WTC11 (cell line): ENCODE measurements at places on chromosomes 11 and 22.

DNA sequence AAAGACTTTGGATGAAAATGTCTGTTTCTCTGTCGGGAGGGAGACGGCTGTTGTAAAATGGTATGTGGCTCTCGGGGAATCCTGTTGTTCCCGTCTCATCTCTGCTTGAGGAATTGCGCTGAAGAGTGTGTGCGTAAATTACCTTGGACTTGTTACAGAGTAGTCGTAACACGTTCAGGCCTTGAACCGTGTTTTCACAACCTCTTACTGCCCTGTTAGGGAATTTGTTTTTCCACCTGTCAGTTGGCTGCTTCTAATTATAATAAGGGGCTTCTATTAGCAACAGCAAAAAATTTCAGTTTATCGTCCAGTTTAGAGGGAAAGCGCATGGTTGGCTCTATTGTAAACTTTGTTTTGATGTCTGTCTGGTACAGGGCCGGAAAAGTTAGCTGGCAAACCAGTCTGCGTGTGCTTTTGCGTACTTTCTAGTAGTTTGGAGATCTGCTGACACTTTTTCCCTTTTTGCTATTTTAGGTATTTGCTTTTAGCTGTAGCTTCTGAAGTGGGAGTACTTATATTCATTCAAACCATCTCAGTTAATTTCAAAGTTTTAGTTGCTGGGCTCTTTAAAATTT is 1.5 kb downstream of the HIPK3 start:
- no peak for DNase-seq

DNA sequence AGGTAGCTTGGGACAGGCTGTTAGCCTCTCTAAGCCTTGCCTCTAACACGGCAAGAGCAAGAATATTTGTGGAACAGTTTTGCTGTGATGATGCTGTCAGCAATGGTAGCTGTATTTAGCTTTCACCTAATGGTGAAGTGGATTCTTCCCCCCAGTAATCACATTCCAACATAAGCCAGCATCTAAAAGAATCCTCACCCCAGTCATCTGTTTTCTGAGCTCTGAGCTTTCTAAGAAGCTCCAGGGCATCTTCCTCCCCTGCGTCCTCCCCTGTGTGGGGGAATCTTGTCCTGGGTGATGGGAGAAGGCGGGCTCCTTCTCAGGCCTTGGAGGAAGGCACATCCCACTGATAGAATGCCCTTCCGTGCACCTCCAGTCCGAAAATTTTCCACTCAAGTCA is 367.6 kb downstream of the BRD1 start:
- DNase-seq = no peak

DNA sequence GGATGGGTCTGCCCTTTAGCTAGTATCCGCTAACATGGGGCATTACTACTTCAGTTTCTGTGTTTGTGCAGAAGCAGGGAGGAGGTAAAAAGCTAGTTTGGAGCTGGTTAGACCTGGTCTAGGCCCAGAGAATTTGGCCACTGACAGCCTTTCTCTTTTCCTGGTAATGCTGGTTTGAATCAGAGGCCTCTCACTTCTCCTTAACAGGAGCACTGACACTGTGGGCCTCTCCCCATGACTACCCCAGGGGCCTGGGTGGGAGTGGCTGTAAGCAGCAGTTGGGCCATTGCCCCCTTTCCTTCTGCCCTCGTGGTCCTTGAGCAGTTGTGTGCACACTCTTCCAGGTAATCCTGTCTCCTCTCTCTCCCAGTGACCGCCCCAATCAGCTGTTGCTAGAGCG is 8.5 kb upstream of the SLC25A18 start:
- DNase-seq = no peak

GRCh38 chr11:2687782-2688191 is 12.0 kb downstream of the KCNQ1OT1 start:
- DNase-seq = peak; percentile 31

DNA sequence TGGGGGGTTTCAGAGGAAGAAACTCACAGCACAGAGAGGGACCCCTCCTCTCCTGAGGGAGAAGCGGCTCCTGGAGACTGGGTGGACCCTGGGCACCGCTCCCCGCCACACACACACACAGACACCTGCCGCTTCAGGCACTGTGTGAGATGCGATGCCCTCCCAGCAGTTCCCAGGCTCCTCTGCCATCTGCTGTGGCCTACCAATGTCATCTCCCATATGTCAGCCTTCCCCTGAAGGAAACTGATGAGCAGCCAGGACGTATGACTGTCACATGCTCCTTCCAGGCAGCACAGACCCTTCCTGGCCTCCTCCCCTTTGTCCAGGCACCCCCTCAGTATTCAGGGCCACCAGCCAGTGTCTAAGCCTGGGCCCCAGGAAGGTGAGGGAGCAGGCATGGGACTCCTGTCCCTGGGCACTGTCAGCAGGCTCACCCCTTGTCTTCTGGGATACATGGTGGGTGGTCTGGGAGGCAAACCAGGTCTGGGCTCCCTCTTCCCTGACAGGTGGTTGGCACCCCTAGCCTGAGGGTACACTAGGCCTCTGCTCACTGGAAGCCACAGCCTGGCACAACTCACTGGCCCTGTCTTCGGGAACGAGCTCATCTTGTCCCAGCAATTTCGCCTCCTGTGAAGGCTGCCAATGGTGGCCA is 11.8 kb upstream of the BCR start:
- no peak for DNase-seq

DNA sequence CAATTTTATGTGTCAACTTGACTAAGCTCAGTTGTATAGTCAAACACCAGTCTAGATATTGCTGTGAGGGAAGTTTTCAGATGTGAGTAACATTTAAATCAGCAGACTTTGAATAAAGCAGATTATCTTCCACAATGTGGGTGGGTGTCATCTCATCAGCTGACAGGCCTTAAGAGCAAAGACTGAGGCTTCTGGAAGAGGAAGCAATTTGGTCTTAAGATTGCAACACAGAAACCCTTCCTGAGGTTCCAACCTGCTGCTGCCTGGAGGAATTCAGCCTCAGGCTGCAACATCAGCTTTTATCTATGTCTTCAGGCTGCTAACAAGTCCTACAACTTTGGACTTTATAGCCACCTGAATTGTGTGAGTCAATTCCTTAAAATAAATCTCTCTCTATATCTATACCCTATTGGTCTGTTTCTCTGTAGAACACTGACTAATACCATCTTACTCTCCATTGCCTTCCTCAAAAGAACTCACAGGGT is 277.2 kb upstream of the PLET1 start:
- no peak for DNase-seq

DNA sequence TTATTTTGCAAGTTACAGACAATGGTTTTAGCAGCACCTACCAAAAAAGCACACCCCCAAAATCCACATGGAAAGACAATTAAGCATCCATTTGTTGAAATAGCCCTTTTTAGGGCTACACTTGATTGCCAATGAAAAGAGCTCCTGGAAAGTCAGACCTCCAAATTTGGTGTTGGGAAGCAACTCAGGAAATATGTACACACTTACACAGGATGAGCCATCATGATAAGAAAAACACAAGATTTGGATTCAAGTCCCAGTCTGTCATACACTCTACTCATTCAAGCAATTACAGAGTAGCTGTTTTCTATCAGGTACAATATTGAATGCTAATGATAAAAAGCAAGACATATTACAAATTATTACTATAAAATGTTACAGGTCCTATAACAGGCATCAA is 31.5 kb downstream of the FAM168A start:
- no peak for DNase-seq

DNA sequence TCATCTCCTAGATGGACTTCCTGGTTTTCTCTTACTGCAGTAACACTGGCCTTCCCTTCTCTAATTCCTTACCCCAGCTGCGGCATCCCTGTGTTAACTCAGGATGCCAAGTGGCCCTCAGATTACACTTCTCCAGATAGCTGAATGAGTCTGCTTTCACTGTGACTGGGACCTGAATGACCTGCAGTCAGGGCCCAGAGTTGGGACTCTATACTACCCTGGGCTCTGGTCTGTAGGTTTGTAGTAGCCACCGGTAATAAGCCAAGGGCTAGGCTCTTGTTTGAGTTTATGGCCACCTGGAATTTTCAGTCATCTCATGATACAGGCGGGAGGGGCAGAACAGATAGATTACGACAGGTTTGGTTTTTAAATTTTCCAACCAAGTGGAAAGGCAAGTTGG is 24.1 kb downstream of the TUB start:
- no peak for DNase-seq

DNA sequence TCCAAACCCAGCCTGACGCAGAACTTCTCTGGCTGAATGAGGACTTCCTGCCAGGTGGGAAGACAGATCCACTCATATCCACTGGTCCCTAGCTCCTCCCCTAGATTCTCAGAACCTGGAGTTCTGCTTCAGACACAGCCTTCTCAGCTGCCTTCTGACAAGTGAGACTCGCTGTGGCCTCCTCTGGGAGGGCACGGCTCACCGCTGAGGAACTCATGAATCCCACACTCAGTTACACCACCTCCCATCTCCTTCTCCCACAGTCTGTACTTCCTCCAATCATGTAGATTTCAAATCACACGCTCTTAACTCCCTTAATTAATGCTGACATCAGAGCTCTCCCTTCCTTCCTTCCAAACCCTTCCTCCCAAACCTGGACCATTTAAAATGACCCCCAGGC is 86.4 kb upstream of the TMEM45B start:
- no peak for DNase-seq

- DNase-seq = no peak
These were observed 589.0 kb upstream of the ANO5 start for GRCh38 chr11:21603886-21604285.

DNA sequence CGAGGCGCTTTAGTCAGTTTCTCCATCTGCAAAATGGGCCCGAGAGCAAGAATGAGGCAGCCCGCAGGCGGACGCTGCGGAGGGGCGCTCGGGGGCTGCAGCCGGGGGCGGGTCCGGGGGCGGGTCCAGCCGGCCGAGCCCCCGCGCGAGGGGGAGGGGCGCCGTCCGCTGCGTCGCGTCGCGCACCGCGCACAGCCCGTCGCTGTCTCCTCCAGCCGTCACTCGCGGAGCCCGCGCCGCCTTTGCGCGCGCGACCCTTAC is 282 bp downstream of the PC start:
- no peak for DNase-seq

- DNase-seq = peak; percentile 40
These were observed 540 bp downstream of the ADM start for GRCh38 chr11:10305262-10305963.

DNA sequence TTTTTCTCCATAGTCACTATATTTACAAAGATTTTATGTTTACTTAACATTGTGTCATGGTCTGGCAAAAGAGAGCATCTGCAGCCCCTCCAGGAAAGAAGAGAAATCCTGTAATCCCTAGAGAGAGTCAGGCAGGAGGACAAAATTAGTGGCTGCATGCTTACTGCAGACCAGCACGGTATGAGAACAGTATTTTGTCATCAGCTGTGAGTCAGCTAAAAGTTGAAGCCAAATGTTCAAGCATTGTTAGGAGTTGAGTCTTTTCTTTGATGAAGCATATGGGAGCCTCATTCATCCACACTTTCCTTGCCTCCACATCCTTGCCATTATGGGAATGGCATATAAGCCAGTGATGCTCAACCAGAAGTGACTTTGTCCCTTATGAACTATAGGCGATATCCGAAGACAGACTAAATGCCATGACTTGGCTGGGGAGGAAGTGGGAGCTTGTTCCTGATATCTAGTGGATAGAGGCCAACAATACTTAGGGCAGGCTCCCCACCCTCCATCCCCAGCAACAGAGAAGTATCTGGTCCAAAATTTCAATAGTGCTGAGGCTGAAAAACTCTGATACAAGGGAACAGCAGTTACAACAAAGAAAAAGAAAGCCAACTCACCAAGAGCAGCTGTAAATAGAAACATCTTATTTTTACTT is 112.0 kb upstream of the OR5AK2 start:
- no peak for DNase-seq

GRCh38 chr11:12157241-12157661 is 46.9 kb downstream of the MICAL2 start:
- no peak for DNase-seq

- peak; percentile 81 for DNase-seq
These were observed 28.7 kb downstream of the CHRDL2 start for GRCh38 chr11:74702383-74703007.

DNA sequence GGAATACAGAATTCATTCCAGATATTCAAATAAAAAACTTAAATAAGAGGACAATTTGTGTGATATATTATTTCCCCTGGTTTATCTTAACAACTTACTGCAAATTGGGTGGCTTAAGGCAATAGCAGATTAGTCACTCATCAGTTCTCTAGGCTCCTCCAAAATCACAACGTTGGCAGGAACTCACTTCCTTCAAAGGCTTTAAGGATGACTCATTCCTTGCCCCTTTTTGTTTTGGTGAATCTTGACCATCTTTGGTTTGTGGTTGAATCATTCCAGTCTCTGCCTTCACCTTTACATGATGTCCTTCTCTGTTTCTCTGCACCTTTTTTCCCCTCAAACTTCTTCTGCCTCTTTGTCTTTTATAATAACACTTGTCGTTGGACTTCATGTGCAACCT is 3.4 kb downstream of the OR10AG1 start:
- DNase-seq = no peak
